Stimulated activated CD8-positive, alpha-beta memory T cell treated with anti-CD3 and anti-CD28 coated beads, Interleukin-12 subunit alpha, Interleukin-12 subunit beta, amount 100 ng/mL, for 4 hours (primary cell): ENCODE measurements at places on chromosomes 1 and 21.

DNA sequence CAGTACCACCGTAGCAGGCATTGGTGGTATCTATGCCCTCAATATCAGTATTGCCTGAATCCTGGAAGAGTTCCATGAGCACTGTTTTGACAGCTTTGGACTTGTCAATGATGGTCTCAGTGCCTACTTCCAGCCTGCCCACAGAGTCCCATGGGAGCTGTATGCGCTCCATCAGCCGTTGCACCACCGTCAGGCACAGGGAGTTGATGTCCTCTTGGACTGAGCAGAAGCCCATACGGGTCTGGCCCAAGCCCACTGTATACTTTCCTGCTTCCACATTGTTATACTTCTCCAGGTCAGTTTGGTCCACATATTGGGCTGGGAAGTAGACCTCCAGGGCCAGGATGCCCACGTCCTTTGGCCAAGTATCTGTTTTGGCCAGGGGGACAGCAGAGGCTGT, 4.5 kb downstream of the HMGCS2 start:
- DNase-seq: no peak

- no peak for DNase-seq
Observed at GRCh38 chr1:55399346-55399745, 184.2 kb upstream of the USP24 start.

- no peak for DNase-seq
Observed at GRCh38 chr1:205581321-205581980, 50.4 kb downstream of the ELK4 start.

GRCh38 chr1:76110666-76111065, 36.1 kb downstream of the ST6GALNAC3 start:
- no peak for DNase-seq

- DNase-seq: no peak
Observed at GRCh38 chr1:199132006-199132405, 493.2 kb downstream of the PTPRC start.

GRCh38 chr21:36134803-36135390, at the start of gene CBR3:
TSS of gene CBR3 (plus strand) at chr21:36135079. CDS start at chr21:36135193, 114 bp downstream.
- DNase-seq: peak; percentile 21

DNA sequence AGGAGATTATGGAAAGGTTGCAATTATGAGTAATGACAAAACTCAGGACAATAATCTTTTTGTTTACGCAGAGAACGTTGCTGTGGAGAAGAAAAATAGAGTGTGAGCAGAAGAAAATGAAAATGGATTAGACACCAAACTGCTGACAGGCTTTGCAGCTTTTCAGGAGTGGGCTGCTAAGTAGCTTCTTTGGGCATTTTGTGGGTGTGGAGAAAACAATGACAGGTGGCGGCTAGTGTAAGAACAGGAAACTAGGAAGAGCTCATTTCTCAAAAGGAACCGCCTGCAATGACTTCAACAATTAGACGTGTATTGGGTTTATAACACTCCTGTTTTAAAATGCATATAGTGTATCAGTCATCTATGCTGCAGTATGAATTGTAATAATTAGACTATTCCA, 18.3 kb upstream of the PALMD start:
- DNase-seq: no peak

- no peak for DNase-seq
Observed at GRCh38 chr1:27724961-27725373, 794 bp upstream of the FAM76A start.

- DNase-seq: no peak
Observed at GRCh38 chr1:96096613-96097321, 624.8 kb upstream of the PTBP2 start.

DNA sequence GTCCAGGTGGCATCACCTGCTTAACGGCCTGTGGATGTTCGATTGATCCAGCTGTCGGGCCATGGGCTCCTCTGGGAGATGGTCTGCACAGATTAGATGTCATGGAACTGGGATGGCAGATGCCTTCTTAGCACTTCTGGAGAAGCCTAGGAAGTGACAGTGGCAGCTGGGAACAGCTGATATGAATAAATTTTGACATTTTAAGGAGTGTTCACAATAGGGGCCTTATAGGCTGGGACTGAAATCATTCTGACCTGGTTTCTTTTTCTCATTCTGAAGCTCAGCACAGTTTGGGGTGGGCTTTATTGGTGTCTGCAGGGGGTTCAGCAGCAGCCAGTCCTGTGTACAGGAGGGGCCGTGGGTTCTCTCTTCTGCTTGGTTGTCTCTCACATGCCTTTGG, 175.3 kb downstream of the CACNA1E start:
- no peak for DNase-seq

DNA sequence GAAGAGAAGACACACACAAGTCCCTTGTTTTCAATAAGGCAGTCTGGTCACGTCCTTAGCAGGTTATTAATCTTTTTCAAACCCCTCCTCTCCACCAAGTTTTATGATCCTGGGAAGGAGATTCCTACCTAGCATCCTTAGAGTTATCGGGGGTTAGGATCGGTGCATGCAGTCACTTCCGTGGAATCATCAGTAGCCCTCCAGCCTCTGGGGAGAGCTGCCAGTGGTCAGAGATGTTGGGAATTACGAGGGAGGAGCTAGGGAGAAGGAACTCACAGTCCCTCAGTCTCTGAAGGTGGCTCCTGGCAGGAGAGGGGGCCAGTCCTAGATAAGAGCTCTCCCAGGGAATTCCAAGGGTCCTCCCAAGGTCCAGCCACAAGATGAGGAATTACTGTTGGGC, 57.7 kb upstream of the ATP5PO start:
- no peak for DNase-seq

- DNase-seq: no peak
Observed at GRCh38 chr1:8409606-8410005, 91.7 kb downstream of the SLC45A1 start.

DNA sequence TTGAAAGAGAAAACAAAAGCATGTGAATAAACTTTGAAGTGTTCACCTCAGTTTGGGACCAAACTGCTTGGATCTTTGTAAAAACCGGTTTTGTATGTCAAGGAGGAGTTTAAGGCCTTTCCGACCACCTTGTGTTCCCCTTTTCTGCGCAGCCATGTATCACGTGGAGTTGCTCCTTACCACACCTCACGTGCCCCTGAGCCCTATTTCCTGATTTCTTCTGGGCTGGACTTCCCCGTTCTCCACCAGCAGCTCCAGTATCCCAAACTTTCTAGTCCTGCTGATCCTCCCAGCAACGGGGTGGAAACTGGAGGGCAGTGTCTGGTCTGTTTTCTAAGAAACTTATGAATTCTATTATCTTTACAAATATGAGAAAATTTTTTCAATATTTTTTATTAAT, 1.6 kb upstream of the SH3D21 start:
- no peak for DNase-seq

GRCh38 chr1:76480827-76481226, 386.5 kb upstream of the ST6GALNAC5 start:
- no peak for DNase-seq
